ENCODE measurements at places on chromosomes 6 and 20.

GRCh38 chr6:106579281-106579680 lies 50.0 kb downstream of the RTN4IP1 start:
- DNase-seq = no peak

DNA sequence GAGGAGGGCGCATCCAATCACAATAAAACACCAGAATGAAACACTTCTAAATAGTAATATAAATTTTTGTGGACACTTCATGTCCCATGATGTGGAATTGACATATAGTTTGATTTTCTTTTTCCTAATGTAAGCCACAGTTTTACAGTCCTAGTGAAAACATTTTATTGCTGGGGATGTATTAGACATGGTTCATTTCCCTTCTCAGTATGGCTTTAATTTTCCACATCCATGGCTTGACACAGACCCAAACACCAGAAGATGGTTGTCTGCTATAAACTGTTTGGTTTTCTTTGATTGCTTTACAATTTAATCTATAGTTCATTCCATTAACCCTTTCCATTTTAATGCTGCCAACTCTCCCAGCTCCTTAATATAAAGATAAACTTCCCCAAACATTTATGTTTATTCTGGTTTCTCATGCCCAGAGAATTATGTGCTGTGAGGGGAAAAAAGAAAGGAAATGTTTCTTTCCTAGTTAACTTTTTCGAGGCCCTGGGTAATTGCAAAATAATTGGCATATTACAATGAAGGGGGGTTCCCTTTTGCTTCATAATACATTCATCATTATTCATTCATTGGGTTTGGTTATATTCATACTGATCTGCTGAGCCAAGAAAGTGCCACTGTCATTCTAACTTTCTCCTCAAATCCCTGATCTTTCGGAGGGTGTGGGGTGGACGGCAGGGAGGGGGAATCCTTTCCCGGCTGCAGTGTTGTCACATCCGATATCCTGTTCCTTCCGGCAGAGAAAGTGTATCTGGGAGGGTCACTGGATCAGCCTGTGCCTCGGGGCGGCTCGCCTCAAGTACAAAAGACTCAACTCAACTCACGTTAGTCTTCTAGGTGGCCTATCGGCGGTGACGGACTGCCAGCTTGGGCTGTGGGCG lies 127.6 kb upstream of the TFAP2D start:
- no peak for DNase-seq

GRCh38 chr6:50699051-50699775 lies 14.1 kb upstream of the TFAP2D start:
- DNase-seq = peak; percentile 44

DNA sequence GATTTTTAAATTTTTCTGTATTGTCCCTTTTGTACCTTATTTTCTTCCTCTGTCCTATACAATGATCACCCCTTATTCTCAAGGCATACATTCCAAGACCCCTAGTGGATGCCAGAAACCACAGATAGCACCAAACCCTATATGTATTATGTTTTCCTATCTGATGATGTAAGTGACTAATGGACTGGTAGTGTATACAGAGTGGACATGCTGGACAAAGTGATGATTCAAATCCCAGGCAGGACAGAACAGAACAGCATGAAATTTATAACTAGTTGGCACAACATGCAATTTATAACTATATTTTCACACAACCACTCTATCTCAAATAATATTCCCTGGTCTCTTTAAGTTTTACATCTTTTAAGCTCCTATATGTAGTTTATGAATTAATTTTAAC lies 205.6 kb upstream of the FLRT3 start:
- no peak for DNase-seq

DNA sequence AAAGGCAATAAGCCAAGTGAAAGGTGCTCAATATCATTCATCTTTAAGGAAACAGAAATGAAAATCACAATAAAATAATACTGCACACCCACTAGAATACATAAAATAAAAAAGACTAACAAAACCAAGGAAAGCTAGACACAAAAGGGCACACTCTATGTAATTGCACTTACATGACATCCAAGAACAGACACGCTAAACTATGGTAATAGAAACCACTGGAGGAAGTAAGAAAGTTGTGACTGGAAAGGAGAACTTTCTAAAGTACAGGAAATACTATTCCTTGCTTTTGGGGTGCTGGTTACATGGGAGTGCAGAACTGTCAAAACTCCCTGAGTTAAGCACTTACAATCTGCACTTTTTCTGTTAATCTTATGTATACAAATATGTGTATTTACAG lies 253.7 kb upstream of the RUNX2 start:
- no peak for DNase-seq

DNA sequence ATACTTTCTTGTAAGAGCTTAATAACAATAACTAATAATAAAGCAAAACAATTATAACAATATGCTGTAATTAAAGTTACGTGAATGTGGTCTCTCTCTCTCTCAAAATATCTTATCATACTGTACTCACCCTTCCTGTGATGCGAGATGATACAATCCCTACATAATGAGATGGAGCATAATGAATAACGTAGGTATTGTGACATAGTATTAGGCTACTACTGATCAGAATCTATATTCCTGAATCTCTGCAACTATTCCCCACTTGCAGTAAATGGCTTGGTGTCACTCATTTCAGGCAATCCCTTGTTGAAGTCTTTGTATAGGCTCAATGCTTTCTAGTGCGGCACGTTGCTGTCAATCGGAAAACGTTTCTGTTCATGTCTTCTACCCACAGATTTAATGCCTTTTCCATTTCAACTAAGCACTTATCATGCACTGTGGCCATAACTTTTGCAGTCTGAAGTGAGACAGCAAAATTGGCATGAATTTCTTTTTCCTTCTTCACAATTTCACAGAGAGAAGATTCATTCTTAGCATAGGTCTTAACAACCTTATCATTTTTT lies 32.3 kb downstream of the MOXD1 start:
- no peak for DNase-seq

GRCh38 chr6:43760210-43761168 lies 9.5 kb upstream of the VEGFA start:
- no peak for DNase-seq

DNA sequence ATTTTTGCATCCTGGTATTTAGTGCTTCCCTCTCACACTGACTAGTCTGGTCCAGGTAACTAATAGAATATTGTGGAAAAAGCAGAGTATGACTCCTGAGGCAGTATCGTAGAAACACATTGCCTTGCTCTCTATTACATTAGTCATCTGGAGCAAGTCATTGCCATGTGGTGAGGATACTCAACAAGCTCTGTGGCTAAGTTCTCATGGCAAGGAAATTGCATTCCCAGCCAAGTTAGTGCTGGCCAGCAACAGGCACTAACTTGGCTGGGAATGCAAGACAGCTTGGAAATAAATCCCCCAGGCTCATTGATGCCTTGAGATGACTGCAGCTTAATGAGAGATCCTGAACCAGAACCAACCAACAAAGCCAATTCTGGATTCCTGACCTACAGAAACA lies 39.7 kb upstream of the HTR1B start:
- no peak for DNase-seq

DNA sequence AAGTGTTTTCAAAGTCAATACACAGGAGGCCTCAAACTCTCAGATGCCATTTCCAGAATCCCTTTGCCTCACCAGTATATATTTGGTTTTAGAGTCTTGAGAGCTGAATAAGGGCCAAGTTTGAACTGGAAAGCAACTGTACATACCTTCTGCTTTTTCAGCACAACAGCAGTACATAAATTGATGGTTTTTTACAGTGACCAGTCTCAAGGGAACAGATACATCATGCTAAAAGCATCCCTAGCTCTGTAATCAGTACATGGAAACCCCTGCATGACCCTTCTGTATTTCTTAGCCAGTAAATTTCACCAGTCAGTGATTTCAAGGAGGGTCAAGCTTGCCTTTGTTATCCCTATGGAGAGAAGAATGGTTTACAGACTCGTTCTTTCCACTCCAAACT lies 40.6 kb upstream of the ECHDC1 start:
- DNase-seq = no peak

GRCh38 chr6:165618241-165618640 lies 44.8 kb downstream of the PDE10A start:
- no peak for DNase-seq

DNA sequence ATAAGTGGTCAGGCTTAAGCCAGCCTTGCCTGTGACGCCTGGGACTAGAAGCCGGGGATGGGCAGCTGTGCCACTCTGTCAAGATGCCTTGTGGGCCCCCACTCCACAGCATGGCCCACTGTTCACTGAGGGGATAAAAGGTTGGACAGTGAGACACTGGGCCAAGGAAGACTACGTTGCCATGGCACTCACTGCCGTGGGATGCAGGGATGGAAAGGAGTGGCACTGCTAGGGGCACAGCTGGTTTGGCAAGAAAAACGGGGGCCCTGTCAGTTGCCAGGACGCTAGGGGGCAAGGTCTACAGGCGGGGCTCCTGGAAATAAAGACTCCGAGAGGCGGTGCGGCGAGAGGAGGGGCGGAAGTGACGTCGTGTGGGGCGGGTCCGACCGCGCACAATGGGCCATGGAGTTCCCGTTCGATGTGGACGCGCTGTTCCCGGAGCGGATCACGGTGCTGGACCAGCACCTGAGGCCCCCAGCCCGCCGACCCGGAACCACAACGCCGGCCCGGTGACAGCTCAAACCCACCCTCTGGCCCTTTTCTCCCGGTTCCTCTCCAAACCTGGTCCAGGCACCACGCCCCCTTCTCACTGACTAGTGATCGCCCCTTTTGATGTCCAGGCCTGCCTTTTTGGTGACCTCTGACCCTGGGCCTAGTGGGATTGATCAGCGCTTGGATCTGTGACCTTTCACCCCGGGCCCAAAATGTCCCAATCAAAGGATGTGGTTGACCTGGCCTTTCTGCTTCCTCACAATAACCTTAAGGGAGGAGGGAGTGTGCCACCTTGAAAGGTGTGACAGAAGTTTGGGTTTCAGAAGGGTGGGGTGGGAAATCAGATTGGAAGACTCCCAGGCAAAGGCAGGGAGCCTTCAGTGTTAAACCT lies at the start of gene ATAT1:
Gene ATAT1, plus strand, starts transcription at position 391 of the 883 bp plus-strand sequence.
- peak; percentile 80 for DNase-seq

- no peak for DNase-seq
Observed at GRCh38 chr20:32991383-32991782, 12.8 kb downstream of the SUN5 start.

- no peak for DNase-seq
Observed at GRCh38 chr6:161238081-161238480, 35.8 kb downstream of the AGPAT4 start.

DNA sequence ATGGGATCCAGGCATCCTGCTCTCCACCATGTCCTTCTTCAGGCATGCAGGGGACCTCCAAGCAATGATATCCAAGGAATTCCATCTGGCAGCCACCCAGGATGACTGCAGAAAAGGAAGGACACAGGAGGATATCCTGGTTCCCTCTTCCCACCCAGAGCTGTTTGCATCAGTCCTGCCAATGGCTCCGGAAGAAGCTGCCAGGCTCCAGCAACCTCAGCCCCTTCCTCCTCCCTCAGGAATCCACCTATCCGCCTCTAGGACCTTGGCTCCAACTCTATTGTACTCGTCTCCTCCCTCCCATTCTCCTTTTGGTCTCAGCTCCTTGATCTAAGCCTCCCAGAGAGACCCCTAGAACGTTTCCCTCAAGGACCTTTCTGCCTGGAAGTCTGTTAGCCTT lies 733 bp upstream of the PSORS1C2 start:
- DNase-seq = no peak

DNA sequence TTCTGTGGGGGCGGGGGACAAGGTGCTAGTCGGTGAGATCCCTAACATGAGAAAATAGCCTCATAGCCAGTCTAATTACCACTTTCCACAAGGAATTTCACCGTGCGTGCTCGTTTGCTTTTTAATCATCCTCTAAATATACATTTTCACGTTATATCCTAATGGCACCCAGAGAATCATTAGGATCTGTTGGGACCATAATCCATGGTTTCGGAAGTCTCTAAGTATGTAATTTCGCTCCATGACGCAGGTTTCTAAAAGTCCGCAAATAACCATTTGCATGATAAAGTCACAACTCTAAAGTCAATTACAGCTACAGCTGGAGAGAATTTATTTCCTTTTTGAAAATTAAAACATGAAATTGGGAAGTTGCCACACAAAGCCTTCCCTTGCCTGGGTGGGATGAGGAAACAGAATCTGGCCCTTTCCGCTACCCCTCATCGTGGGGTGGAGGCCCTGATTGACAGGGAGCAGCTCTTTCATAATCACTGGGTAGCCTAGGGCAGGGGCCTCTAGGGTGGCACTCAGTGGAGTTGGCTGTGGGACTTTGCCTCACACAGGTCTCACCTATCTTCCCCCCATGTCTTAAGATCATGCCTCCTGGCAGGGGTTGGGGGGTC lies 81.9 kb downstream of the LRFN2 start:
- DNase-seq = no peak

- DNase-seq = no peak
Observed at GRCh38 chr6:119160911-119161310, 82.4 kb upstream of the FAM184A start.

DNA sequence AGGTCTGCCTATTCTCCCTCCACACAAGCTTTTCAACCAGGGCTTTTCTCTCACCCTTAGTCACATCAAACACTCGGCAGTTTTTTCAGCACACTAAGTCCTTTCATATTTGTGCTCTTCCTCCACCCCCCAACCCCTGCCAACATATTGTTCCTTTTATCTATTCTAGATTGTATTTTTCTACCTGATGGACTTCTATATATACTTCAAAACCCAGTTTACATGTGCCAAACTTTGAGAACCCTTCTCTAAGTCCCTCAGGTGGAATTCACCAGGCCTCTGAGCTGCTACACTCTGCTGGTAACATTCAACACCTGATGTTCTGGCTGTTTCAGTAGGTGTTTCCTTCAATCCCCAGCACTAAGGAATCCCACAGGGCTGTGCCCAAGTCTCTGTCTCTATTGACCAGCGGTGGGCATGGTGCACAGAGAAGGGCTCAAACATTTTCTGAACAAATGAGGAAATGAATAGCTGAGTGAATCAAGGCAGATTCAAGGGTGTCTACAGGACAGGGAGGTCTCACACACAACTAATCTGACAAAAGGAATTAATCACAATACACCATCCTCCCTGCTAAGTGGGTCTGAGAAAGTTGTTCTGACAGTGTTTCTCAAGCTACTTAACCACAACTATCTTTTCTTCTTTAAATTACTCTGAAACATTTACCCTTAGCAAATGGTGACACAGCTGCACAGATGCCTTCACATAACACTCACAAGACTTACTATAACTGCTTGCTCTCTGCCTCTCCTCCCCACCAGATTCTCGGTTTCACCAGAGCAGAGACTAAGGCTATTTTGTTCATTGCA lies 166.5 kb downstream of the TSHZ2 start:
- no peak for DNase-seq

- no peak for DNase-seq
Observed at GRCh38 chr20:20228351-20228750, 139.6 kb upstream of the INSM1 start.

DNA sequence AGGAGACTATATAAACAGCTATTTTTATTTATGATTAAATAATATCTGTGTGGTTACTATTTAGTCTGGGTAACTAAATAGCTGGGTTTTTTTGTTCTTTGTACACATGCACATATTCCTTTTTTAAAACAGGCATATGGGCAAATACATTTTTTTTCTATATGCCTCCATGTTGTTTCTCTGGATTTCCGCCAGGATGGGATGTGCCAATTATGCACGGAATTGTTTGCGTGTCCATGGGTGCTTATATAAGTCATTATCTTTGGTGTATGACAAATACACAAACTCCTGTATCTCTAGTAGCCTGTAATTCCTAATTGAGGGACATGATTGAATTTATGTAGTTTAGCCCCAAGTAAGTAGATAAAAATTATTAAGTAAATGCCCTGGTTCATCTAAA lies 226.9 kb downstream of the BCKDHB start:
- no peak for DNase-seq

GRCh38 chr20:24770628-24771541 lies 178.2 kb upstream of the CST7 start:
- DNase-seq = no peak

Measured in T1000 (cell line).